MM.1S (cell line): ENCODE measurements at places on chromosomes 7 and 10.

DNA sequence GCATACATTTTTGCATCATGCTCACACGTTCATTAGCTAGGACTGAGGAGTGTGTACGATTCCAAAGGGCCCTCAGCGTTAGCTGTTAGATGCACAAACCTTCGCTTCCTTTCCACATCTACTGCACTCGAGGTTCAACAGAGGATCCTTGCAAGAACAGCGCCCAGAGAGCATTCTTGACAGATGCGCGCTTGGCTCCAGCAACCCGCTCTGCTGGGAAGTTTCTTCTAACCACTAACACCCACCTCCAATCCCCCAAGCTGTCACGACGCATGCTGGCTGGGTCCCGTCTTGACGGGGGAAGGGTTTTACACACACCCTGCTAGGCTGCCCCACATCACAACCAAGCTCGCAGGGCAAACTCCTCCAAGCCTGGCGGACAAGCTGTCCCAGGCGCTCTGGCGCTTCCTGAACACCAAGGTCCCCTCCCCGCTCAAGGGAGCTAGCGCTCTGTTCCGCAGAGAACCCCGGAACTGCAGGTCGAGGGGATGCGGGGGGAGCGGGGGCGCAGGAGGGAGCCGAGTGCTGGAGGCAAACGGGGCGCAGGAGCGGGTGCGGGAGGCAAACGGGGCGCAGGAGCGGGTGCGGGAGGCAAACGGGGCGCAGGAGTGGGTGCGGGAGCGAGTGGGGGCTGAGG lies 653 bp upstream of the ADRB1 start:
- DNase-seq, result no peak

DNA sequence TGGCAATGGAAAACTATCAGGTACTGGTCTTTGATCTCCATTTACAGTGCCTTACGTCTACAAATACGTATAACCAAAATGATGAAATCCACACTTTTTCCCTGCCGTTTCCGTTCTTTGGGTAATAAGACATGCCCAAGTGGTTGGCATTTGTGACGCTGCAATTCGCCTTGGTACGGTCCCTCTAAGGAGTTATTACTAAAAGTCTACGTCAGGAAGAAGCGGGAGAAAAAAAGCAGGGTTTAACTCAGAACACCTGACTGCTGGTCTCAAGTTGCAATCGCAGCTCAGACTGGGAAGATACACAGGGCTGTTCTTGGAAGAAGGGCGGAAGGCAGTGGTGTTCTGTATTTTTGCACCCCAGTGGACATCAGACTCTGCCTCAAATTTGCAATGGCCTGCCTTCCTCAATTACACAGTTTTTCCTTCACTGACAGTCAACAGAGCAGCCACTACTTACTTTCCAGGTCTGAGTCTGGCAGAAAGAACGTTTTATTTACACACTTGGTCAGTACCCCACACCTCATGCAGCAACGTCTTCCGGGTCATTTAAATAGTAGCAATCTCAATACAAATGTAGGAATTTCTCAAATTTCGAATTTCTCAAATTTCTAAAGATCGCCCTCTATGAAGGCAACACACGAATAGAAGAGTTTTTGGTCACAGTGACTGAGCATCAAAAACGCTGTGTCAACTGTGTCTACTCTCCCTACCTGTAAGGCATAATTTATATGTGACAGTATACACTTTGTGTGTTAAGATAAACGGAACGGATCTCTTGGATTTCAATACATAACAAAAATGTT lies 2.1 kb downstream of the BAIAP2L1 start:
- DNase-seq, result no peak

DNA sequence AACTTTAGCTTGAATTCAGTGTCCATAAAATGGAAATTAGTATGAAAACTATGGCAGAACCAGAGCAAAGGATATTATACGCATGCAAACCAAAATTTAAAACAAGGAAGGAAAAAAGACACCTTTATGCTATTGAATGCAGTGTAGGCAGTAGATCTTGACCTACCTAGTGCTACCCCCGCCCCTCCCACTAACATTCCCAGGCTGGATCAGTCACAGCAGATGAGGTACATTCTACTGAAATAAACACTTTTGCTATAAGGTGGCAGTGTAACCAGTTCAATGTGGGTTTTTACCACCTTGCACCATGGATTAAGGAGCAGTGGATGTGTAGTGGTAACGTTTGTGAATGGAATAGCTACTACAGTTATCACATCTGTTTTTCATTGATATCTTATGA lies 27.9 kb downstream of the SRI start:
- no peak for DNase-seq

DNA sequence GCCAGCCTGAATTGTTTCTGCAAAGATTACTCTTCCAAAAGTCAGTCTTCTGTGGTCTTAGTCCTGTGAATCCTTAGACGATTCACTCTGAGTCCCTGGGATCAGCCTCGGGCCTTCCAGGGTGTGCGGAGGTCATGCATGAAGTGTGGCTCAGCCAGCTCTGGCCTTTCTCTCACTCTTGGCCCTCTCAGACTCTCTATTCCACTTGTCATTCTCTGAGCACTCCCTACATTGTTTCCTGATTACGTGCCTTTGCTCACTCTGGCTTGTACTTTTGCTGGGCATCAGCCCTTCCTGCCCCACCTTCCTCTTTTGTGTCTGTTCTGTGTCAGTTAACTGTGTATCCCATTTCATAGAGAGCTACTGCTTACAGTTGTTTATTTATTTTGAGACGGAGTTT lies 36.0 kb downstream of the CCNY start:
- DNase-seq, result no peak

GRCh38 chr7:17463511-17464085 lies 165.1 kb downstream of the AHR start:
- DNase-seq, result peak; percentile 34

- DNase-seq, result no peak
Measured at GRCh38 chr10:95834406-95834805, 73.4 kb upstream of the CC2D2B start.

DNA sequence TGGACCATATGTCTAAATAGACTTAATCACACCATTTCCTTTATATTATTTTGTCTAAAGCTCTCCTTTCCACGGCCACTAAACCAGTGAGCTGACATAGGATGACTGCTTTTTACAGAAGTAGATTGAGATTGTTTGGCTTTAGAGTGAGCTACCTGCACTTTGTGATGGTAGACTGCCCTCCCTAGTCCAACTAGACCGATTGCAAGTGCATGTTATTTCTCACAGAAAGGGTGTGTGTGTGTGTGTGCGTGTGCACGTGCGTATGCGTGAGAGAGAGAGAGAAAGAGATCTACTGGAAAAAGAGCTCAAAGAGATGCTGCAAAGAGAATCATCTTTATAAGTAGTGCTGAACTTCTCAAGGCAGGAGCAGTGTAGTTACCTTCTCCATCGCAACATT lies 60.7 kb downstream of the VCL start:
- DNase-seq, result peak; percentile 29

- DNase-seq, result peak; percentile 53
Measured at GRCh38 chr10:89563861-89564478, 28.6 kb upstream of the SLC16A12 start.

DNA sequence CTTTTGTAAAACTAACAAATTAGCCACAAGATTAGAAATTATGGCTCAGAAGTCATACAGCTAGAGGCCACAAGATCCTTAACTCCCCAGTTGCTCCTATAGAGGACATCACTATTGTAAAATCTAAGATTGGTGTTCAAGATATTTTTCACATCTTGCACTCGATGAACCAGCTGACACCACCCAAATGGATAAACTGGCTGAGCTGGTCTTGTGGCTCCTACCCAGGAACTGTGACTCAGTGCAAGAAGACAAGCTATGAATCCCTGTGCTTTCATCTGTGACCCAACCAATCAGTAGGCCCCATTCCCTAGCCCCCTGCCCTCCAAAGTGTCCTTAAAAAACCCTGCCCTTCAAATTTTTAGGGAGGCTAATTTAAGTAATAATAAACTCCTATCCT lies 27.9 kb upstream of the R3HCC1L start:
- DNase-seq, result no peak

- DNase-seq, result no peak
Measured at GRCh38 chr7:1885465-1886226, 215.6 kb downstream of the ELFN1 start.
